ENCODE measurements at places on chromosomes 11 and 22. TPM values are rescaled to one million over a fixed set of nuclear protein-coding genes. Genes with fewer than 3 reads are reported as not detected.

GRCh38 chr11:1152316-1153104, 5.2 kb upstream of the MUC5AC start:
- H3K27me3 ChIP-seq: no peaks in the 10 kb centered on the region
- no peak overlapping the region for H3K27ac ChIP-seq
- H3K4me3 ChIP-seq: no peak overlapping the region
- no peak for DNase-seq
- H3K36me3 ChIP-seq: no peaks in the 10 kb centered on the region
- no peaks in the 10 kb centered on the region for H3K4me1 ChIP-seq

GRCh38 chr22:26463101-26463661, 20.4 kb downstream of the HPS4 start:
- H3K27ac ChIP-seq: no peak overlapping the region
- H3K4me1 ChIP-seq: peaks cover 8% of the 10 kb centered on the region
- DNase-seq: no peak
- no peaks in the 10 kb centered on the region for H3K27me3 ChIP-seq

- no peak overlapping the region for H3K4me3 ChIP-seq
- H3K4me1 ChIP-seq: no peaks in the 10 kb centered on the region
- no peak for DNase-seq
- H3K36me3 ChIP-seq: no peaks in the 10 kb centered on the region
- no peaks in the 10 kb centered on the region for H3K27me3 ChIP-seq
These were observed 39.3 kb downstream of the CEP295 start for GRCh38 chr11:93700830-93701229.

The OR52I2 gene
- not detected for total RNA-seq

The ESAM gene
- total RNA-seq: 20.8 TPM

The C11orf16 gene
- total RNA-seq: not detected
